ENCODE measurements at places on chromosomes 1 and 21. TPM values are rescaled to one million over a fixed set of nuclear protein-coding genes. Genes with fewer than 3 reads are reported as not detected.
A peak's percentile ranks its signal among the peaks of the same experiment; 100 is the strongest.

DNA sequence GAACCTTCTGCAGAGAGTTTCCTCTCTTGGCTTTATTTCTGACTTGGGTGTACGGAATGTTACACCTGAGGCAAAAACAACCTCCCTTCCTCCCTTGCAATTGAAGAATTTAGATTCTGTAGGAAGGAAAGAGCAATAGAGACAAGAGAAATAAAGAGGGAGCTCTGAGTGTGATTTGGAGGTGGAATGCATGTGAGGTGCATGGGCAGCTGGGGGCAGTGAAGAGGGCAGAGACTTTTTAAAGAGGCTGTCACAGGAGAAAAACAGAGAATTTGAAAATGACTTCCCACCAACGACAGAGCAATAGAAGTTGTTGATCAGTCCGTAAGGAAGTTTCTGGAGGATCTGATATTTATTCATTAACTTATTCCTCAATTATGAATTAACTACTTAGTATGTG lies 172.0 kb upstream of the B3GALT2 start:
- H3K27me3 ChIP-seq, result no peaks in the 10 kb centered on the region
- H3K4me1 ChIP-seq, result peaks cover 38% of the 10 kb centered on the region
- no peak overlapping the region for H3K4me3 ChIP-seq
- DNase-seq, result peak; percentile 11
- H3K36me3 ChIP-seq, result peaks cover 5% of the 10 kb centered on the region

DNA sequence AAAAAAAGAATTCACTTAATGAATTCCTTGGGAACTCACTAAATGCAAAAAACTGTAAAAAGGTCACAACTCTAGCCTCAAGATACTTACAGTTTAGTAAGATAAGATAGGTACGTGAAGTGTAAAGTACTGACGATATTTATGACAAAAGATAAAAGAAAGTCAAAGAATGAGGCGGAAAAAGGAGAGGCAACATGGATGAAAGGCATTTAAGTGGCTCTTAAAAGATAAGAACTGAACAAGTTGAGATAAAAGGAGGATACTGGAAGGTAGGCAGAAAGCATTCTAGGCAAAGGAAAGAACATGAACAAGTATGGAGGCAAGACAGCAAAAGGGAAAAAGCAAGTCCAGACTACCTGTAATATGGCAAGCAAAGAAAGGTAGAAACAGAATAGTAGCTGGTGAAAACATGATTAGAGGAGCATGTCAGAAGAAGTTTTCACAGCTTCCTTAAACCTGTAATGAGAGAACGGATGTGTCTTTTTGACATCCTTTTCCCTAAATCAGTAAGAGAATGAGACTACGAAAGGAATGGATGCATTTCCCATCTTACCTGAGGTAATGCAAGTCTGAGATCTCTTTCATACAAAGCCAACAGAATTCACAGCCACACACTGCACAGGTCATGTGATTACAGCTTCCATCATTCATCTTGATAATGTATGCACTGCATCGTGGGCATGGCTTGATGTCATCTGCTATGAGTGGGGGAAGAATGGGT lies 16.8 kb downstream of the RNF19B start:
- peak overlapping the region; percentile 43 for H3K27ac ChIP-seq
- peaks cover 15% of the 10 kb centered on the region for H3K36me3 ChIP-seq
- H3K27me3 ChIP-seq, result no peaks in the 10 kb centered on the region
- no peak overlapping the region for H3K4me3 ChIP-seq

ADCY10 gene
- 0.91 TPM for total RNA-seq

- no peak for DNase-seq
- H3K27ac ChIP-seq, result no peak overlapping the region
- no peaks in the 10 kb centered on the region for H3K27me3 ChIP-seq
- peaks cover 9% of the 10 kb centered on the region for H3K4me1 ChIP-seq
Observed at GRCh38 chr1:116311193-116311592, 61.9 kb upstream of the ATP1A1 start.

DNA sequence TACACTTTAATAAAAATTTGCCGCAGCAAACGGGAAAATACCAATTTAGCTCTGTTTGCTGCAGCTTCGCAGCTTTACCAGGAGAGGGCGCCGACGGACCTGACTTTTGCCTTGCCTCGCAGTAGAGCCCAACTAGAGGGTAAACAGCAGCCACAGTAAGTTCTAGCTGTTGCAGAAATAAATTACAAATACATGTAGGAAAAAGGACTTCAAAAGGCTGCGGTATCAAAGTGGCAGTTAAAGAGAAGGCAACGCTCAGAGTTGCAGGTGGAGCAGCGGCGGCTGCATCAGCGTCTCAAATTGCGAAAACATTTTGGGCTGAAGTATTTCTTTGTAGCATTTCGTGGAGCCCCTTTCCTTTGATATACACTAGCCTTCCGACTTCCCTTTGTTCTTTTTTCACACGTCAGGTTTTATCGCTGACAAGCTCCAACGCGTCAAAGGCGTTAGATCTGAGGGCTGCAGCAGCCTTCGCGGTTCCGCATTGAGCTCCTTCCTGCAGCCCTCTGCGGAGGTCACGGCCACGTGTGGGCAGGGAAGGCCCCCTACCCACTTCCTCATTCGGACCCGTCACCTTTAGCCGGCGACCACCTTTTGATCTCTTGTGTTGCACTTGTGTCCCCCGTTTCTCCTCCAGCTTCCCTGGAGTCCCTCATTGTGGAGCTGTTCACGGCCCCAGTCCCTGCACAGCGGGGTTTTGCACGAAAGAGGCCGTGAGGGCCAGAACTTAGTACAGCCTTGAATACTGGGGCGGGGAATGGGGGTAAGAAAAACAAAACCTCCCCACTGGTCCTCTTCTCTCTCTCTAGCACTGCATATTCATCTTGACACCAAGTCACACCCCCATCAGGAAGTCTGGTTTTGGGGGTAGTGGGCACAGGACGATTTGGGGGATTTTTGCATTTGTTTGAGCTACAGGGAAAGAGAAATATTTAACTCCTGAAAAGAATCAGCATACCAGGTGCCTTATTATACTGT lies 72.8 kb downstream of the S1PR1 start:
- H3K36me3 ChIP-seq, result no peaks in the 10 kb centered on the region
- H3K27ac ChIP-seq, result no peak overlapping the region
- peak overlapping the region; percentile 64 for H3K4me3 ChIP-seq
- peak; percentile 44 for DNase-seq
- H3K27me3 ChIP-seq, result peaks cover 70% of the 10 kb centered on the region
- H3K4me1 ChIP-seq, result no peaks in the 10 kb centered on the region

Measured in Calu3 (cell line).